Suprapubic skin (tissue), 4 donors: ENCODE measurements at places on chromosomes 4 and X.

GRCh38 chr4:3354455-3354811 is 61.6 kb downstream of the RGS12 start:
- no peak for DNase-seq

DNA sequence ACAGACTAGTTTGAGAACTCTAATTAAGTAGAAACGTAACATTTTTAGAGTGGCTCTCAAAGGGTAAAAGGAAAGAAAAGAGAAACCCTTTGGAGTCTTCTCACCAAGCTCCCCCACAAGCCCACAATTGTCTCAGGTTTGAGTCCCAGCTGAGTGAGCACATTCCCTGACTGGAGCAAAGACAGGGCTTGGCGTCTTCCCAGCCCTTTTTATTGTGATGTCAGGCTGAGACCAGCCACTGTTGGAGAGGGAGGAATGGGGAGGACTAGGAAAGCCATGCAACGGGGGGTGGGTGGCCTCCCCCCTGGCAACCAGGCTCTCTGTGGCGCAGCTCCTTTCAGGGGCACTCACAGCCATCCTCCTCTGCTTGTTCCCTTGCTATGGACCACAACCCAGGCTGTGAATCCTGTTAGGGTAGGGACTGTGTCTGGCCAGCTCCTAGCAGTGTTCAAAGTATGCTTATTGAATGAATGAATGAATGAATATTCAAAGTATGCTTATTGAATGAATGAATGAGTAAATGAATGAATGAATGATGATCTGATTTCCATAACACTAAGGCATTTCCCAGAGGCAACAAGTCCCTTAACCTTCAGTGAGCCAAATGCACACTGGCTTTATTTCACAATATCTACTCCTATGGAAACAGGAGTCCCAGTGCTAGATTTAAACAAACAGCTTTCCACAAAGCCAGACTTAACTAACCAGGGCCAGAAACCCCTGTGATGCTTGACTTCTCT is 413.3 kb downstream of the MID1IP1 start:
- no peak for DNase-seq

GRCh38 chrX:78796916-78797315 is 49.4 kb downstream of the LPAR4 start:
- no peak for DNase-seq

- DNase-seq = no peak
Measured at GRCh38 chr4:155809835-155810234, 51.0 kb downstream of the GUCY1B1 start.

DNA sequence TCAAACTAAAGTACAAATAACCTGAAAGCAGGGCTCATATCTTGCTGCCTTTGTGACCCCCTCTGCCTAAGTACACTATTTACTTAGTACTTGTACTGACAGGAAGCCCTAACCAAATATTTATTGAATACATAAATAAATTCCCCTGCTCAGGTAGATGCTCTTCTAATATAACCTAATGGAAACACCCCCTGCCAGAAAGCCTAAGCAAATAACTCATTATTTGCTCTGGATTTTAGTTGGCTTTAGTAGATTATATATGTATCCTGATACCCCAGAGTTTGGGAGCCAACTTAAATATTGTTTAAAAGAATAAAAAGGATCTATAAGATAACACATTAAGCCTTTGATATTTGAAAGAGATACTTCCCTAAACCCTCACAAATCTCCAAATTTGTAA is 318.2 kb downstream of the PPP1R2C start:
- no peak for DNase-seq

DNA sequence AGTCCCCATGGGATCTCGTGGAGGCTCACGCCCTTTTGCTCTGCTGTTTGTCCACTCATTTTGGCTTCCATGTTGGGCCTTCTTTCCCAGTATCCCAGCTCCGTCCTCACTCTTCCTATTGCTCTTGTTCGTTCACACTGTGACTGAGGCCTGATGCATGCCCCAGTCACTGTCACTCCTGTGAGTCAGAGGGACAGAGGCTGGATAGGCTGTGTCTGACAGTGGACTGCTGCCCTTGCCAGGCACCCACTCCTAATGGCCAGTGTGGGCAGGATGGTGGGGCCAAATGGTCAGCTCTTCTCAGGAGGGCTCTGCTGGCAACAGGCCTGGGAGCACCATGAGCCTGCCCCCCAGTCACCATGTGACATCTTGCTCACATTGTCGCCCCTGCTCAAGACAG is 40.0 kb downstream of the HADH start:
- no peak for DNase-seq

DNA sequence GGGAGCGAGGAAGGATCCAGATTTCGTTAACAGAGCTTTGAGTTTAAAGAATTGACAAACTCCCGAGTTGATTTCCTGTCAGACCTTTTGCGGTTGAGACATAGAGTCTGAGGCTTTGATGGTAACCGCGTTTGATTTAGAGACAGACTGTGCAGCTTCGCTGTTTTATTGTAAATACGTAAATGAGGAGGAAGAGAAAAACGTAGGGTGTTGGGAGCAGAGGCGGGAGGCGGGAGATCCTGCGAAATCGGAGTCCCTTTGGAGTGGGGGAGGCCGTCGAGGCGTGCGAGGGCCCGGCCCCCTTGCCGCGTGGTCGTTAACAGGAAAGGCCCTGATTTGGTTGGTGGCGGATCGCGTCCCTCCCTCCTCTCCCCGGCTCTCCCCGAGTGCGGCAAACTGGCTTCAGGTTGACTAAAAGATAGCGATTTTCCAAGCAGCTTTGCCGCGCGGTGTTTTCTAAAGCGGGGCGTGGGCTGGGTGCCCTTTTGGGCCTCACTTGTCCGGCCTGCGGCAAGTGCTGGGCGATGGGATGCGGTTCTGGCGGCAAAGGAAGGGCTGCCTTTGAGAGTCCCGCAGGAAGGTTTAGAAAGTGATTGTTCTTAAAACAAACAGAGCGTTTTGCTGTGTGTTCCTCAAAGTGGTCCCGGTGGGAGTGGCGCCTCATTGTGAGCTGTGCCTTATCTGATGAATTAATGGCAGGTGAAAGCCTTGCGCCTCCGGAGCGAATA is 857 bp downstream of the SCML1 start:
- no peak for DNase-seq

DNA sequence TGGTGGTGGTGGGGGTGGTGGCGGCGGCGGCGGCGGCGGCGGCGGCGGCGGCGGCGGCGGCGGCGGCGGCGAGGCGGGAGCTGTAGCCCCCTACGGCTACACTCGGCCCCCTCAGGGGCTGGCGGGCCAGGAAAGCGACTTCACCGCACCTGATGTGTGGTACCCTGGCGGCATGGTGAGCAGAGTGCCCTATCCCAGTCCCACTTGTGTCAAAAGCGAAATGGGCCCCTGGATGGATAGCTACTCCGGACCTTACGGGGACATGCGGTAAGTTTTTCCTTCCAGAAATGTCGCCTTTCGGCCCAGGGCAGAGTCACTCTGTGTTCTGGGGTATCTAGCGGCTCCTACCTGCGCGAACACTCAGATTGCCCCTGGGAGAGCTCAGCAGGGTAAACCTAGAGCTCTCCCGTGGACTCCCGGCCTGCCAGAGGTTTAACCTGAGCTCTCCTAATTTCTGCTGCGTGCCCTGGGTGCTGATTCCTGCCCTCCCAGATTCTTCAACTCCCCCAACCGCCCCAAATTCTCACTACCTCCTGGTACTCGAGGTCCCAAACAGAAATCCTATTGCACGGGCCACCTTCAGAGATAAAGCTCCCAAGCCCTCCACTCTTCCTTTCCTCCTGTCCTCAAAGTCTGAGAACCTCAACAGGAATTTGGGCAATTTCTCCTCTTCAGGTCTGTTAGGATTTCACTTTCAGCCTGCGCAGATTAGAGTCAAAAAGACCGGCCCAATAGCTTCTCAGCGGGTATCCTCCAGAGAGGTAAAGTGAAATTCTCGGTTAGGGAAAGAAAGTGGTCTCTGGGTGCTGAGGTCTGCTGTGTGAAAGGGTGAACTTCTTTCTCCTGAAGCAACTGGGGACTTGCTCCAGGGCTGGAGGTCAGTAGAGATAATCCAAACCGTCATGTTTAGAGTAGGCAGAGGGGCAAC is 2.9 kb downstream of the AR start:
- peak; percentile 57 for DNase-seq

- no peak for DNase-seq
Measured at GRCh38 chr4:27251771-27252170, 391.1 kb downstream of the STIM2 start.

- no peak for DNase-seq
Measured at GRCh38 chr4:13698296-13698695, 70.8 kb upstream of the BOD1L1 start.

DNA sequence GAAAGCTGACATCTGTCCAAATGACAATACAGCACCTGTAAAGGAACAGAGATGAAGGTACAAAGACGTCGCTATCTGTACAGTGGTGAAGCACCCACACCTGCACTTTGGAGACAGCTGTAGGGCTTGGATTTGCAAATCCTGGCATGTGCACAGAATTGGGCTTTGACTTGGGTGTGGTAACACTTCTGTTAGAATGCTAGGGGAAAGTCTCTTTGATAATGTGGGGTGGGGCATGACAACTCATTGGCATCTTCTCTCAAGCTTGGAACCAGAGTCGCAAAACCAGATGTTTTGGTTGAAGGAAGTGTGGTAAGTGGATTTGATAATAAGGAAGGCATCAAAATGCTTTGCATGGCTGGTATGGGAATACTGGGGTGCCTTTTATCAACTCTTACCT is 55.5 kb downstream of the VCX3B start:
- DNase-seq = no peak
